ENCODE measurements at places on chromosomes 16 and 17. TPM values are rescaled to one million over a fixed set of nuclear protein-coding genes. Genes with fewer than 3 reads are reported as not detected.

- H3K4me1 ChIP-seq, result peaks cover 1% of the 10 kb centered on the region
- H3K4me3 ChIP-seq, result no peak overlapping the region
- no peaks in the 10 kb centered on the region for H3K36me3 ChIP-seq
- DNase-seq, result no peak
- no peak overlapping the region for H3K27ac ChIP-seq
Measured at GRCh38 chr16:50668368-50669008, 12.6 kb downstream of the SNX20 start.

GRCh38 chr17:83175119-83175821, 95.9 kb downstream of the METRNL start:
- no peak for DNase-seq
- no peaks in the 10 kb centered on the region for H3K36me3 ChIP-seq
- no peak overlapping the region for H3K27ac ChIP-seq
- H3K4me3 ChIP-seq, result no peak overlapping the region

DNA sequence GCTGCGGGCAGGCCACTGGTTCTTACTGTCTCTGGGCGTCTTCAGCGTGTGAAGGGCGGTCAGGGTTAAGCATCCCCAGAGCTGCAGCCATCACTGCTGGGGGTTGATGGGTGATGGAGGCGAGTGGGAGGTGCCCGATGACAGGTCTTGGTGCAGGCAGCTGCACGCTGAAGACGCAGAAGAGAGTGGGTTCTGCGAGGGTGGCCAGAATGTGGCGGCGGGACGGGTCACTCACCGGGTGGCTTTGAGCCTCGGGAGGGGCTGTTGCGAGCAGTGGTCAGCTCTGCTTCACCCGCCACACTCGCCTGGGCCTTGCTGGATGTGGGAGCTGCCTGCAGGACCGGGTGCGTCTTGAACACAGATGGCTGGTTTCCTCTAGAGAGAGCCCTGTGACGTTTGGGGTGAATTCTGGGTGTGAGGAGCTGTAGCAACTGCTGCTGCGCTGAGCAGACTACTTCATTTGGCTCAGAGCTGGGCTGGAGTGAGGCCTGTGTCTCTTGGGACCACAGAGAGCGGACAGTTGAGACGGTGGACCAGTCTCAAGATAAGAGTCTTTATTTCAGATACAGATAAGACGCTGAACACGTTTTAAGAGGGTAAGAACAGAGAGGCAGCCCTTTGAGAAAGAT, 44.6 kb upstream of the ZNF750 start:
- DNase-seq, result no peak
- no peak overlapping the region for H3K4me3 ChIP-seq
- no peaks in the 10 kb centered on the region for H3K36me3 ChIP-seq
- no peaks in the 10 kb centered on the region for H3K27me3 ChIP-seq
- H3K4me1 ChIP-seq, result peaks cover 3% of the 10 kb centered on the region

DNA sequence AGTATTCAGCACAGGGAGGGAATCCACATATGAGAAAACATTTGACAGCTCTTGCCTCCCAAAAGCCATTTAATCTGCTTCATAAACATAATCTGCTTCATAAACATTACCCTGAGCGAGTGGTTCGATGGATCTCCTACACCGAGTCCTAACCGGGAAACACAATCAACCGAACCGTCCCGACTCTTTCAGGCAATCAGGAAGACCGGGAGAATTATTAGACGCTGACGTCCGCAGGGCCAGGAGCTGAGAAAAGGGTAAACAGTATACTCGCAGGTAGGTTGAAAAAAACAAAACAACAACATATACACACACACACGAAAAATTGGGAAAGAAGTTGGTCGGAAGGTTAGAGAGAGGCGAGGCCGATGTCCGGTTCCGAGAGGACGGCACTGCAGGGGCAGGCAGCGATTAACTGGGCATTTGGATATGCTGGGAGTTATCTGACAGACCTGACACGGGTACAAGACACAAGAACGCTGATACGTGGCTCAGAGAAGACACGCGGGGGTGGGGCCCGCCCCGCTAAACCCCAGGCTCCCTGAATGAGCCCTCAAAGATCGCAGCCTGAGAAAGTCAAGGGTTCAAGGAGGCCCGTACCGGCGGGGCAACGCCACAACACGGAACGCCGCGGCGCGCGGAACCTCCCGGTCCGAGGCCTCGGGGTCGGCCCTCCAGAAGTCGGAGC, 585 bp downstream of the AP1G1 start:
- no peak for DNase-seq
- peak overlapping the region; percentile 81 for H3K4me3 ChIP-seq

DNA sequence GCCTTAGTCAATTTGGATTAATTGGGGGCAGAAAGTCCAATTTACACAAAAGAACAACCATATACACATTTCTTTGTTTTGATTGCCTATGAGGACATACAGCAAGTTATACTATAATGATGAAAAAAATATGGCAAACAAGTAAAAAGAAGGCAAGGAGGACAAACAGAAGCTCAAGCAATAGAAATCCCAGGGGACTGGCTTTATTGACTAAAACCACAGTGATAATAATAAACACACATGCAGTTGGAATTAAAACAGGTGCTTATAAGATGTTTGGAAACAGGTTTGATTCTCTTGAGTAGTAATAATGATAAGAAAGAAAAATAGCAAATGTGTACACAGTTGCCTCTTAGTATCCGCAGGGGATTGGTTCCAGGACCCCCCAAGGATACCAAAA, 176.4 kb downstream of the SHISA9 start:
- H3K4me1 ChIP-seq, result no peaks in the 10 kb centered on the region
- DNase-seq, result no peak
- no peak overlapping the region for H3K4me3 ChIP-seq
- H3K36me3 ChIP-seq, result no peaks in the 10 kb centered on the region

DNA sequence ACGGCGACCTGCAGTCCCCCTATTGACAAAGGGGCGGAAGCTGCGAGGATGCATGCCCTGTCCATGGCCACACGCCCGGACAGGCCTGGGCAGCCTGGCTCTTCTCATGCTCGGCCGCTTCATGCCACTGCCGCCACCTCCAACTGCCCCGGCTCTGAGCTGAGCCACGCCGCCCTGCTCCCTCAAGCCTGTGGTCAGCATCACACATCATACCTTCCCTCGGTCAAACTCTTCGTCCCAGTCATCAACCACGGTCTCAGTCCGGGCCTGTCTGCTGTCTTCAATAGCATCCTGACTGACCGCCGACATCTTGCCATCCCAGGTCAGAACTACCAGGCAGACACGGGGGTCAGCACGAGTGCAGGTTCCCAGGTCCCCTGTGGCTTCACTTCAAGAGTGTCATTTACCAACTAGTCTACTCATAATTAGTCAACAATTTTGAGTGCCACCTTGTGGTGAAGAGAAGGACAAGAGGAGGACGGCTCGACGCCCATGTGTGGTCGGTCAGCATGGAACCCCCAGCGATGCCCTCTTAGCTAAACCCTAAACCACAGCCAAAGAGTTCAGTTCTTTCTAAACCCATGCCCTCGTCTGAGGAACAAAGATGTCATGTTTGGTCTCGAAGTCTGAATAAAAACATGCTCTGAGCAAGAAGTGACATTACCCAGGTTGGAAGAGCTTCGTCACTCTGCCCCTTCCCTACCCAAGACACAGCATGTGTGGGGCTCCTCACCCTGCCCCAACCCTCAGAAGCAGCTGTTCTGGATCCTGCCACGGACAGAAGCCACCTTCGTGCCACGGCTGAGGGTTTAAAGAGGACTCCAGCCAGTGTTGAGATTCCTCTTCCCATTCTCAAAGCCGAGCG, 16.9 kb upstream of the CYTH1 start:
- H3K36me3 ChIP-seq, result no peaks in the 10 kb centered on the region
- H3K27me3 ChIP-seq, result no peaks in the 10 kb centered on the region
- no peak overlapping the region for H3K27ac ChIP-seq
- no peak for DNase-seq
- no peak overlapping the region for H3K4me3 ChIP-seq

- no peaks in the 10 kb centered on the region for H3K36me3 ChIP-seq
- peak overlapping the region; percentile 83 for H3K4me3 ChIP-seq
- peaks cover 1% of the 10 kb centered on the region for H3K4me1 ChIP-seq
- DNase-seq, result no peak
- H3K27me3 ChIP-seq, result no peaks in the 10 kb centered on the region
Measured at GRCh38 chr17:44187131-44187899, 543 bp downstream of the TMUB2 start.

GRCh38 chr16:12410837-12411490, 392.7 kb downstream of the CPPED1 start:
- H3K27me3 ChIP-seq, result no peaks in the 10 kb centered on the region
- H3K4me3 ChIP-seq, result no peak overlapping the region
- no peaks in the 10 kb centered on the region for H3K36me3 ChIP-seq
- DNase-seq, result no peak

DNA sequence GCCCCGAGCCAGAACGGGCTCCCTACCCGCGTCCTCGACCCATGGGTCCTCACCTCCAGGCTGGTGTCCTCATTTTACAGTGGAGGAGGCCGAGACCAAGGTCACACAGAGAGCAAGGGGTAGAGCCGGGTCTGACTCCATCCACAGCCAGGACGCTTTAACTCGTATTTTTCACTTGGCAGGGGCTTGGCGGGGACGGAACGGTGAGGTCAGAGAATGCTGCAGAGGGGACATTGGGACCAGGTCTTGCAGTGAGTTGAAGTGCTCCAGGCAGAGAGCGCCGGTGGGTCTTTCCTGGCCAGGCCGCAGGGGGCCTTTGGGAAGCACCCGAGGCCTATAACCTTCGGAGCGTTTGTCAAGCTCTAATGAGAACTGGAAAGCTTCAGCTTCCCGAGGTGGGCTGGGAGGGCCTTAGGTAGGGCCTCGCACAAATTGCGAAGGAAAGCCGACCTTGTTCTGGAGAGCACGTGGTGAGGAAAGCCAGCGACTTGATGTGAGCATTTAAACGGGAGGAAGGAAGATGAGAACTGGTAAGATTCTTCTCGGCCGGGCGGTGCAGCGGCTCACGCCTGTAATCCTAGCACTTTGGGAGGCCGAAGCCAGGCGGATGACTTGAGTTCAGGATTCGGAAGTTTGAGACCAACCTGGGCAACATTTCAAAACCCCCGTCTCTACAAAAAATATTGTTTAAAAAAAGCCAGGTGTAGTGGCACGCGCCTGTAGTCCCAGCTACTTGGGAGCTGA, 908 bp upstream of the CLUH start:
- peak overlapping the region; percentile 65 for H3K4me3 ChIP-seq
- DNase-seq, result no peak
- peaks cover 18% of the 10 kb centered on the region for H3K4me1 ChIP-seq
- no peaks in the 10 kb centered on the region for H3K27me3 ChIP-seq

Gene KRT23
- 3.6 TPM for total RNA-seq

Gene KRTAP4-4
- not detected for total RNA-seq

Measured in ovary (tissue), 10 donors.